Activated naive CD4-positive, alpha-beta T cell treated with anti-CD3 and anti-CD28 coated beads, Interleukin-2, amount 10 ng/mL, durations not matched to agents 7 days and 5 days (primary cell): ENCODE measurements at places on chromosomes 2 and 18.

- no peak for DNase-seq
Observed at GRCh38 chr2:229519655-229520430, 194.5 kb downstream of the DNER start.

GRCh38 chr2:16475586-16475985, 190.0 kb downstream of the CYRIA start:
- DNase-seq = no peak

DNA sequence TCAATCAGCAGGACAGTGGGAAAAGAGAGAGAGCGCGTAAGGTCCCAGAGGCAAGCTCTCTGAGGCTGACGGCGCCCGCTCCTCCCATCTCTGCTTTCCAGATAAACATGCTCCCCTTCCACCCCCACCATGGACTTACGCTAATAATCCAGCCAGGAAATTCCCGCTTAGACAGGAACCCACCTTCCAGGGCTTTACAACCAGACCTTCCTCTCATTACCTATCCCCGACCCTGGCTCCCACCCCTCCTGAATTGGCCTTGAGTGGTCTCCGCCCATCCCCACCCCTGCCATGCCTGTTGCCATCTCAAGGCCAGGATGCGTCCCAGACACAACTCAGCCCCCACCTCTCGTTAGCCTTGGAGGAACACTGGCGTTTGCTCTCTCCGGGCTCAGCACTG, 131.1 kb downstream of the SMAD2 start:
- no peak for DNase-seq

- DNase-seq = no peak
Observed at GRCh38 chr18:40066368-40066767, 1888.7 kb upstream of the PIK3C3 start.

- DNase-seq = no peak
Observed at GRCh38 chr2:65057054-65057375, 799 bp downstream of the CEP68 start.

- DNase-seq = no peak
Observed at GRCh38 chr18:36501100-36501499, 203.6 kb downstream of the FHOD3 start.

GRCh38 chr18:28422577-28422976, 245.6 kb upstream of the CDH2 start:
- no peak for DNase-seq

- DNase-seq = peak; percentile 62
Observed at GRCh38 chr2:152335016-152335725, at the start of gene FMNL2. TSS of gene FMNL2 (plus strand) at chr2:152335174.

DNA sequence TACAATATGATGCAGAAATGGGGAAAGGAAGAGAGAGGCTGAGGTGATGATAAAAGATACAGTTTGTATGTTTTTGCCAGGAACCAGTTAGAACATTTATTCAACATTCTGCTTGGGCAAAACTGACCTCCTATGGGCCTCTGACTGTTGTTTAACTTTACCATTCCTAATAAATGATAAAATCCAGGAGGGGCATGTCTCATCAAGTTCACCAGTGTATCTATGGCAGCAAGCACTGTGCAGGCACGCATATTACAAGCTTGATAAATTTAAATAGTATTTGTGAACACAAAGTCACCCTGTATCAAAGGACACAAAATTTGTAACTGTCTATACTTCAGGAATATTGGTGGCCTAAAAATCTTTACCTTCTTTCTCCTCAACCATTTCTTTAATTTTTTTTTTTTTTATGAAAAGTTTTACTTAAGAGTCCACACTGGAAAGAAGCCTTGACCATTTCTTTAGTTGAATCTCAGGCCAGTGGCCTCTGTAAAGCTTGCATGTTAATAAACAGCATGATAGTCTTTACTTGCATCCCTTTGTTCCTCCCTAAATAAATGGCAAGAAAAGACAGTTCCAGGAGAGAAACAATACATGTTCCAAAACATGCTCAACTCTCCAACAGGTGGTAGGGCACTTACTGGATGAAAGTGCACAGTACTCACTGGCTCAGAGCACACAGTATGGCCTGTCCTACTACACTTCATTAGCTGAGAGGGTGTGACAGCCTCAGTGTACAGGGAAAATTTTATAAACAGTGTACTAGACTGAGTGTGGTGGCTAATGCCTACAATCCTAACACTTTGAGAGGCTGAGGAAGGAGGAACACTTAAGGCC, 52.3 kb downstream of the SOS1 start:
- no peak for DNase-seq

- no peak for DNase-seq
Observed at GRCh38 chr18:50806208-50806616, 13.6 kb downstream of the MRO start.

GRCh38 chr2:106534471-106534870, 47.3 kb downstream of the CD8B2 start:
- DNase-seq = no peak

- no peak for DNase-seq
Observed at GRCh38 chr18:24869285-24869684, 408.8 kb downstream of the HRH4 start.

GRCh38 chr2:238173692-238174091, 14.9 kb downstream of the ERFE start:
- DNase-seq = no peak

GRCh38 chr2:195700480-195700879, 43.5 kb downstream of the SLC39A10 start:
- DNase-seq = no peak

DNA sequence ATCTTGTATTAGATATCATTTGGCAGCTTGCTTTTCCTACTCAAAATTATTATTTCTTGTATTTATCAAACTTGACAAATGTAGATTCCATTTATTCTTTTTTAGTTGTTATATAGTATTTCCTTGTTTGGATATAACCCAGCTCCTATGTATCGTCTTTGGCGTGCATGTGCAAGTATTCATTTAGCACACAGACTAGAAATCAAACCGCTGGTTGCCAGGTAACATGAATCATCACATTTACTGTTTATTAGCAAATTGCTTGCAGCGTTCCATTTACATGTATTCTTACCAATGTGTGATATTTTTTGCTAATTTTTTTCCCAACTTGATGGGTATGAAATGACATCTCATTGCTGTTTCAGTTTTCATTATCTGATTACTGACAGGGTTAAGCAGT, 2089.7 kb upstream of the CELF4 start:
- DNase-seq = no peak

DNA sequence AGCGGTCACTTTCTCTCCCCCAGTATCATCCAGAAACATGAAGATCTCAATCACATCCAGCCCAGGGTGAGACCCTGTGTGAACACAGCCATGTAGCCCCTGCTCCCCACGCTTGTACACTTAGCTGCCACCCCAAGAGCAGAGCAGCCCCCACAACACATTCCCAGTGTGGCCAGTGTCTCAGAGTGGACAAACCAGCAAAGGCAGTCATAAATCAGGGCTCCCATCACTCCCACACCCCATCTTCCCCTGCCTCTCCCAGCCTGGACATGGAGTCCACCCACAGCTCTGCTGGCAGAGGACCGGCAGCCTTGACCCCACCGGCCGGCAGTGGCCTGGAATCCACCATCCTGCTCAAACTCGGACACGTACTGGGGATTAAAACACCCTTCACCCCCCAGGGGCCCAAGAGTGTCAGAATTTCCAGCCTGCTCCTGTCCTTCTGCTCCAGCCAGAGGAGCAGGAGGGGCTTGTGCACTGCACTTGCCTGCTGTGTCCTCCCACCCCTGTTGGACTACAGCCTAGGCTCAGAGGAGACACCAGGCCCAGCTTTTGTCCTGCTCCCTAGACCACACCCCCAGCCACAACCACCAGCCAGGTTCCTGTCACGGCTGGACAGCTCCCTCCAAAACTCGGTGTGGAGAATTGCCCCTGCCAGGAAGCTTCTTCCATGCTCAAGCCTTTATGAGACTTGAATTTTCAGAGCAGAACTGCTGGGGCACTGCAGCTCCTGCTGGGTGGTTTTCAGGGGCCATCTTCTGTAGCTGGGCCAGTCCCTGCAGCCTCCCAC, 206.1 kb downstream of the SMAD2 start:
- DNase-seq = no peak

DNA sequence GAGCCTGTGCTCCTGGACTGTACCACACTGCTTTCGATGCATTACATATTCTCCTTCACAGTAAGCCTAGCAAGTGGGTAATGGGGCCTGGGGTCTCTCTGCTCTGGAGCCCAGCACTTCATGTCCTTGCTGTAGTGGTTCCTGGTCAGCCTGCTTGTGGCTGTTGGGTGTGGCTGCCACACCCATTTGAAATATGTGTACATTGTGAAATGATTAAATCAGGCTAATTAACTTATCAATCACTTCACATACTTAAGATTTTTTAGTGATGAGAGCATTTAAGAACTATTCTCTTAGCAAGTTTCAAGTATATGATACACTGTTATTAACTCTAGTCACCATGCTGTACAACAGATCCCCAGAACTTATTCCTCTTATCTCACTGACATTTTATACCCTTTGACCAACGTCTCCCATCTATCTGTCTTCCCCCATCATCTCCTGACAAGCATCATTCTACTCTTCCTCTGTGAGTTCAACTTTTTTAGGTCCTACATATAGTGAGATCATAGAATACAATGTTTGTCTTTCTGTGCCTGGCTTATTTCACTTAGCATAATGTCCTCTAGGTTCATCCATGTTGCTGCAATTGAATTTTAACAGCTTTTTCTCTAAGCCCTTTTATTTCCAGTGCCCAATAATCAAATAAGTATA, 92.1 kb downstream of the LYPD6 start:
- DNase-seq = no peak

- no peak for DNase-seq
Observed at GRCh38 chr2:84882775-84883550, 2.1 kb upstream of the TRABD2A start.

GRCh38 chr2:183123959-183124221, 353 bp upstream of the NUP35 start:
- DNase-seq = no peak

DNA sequence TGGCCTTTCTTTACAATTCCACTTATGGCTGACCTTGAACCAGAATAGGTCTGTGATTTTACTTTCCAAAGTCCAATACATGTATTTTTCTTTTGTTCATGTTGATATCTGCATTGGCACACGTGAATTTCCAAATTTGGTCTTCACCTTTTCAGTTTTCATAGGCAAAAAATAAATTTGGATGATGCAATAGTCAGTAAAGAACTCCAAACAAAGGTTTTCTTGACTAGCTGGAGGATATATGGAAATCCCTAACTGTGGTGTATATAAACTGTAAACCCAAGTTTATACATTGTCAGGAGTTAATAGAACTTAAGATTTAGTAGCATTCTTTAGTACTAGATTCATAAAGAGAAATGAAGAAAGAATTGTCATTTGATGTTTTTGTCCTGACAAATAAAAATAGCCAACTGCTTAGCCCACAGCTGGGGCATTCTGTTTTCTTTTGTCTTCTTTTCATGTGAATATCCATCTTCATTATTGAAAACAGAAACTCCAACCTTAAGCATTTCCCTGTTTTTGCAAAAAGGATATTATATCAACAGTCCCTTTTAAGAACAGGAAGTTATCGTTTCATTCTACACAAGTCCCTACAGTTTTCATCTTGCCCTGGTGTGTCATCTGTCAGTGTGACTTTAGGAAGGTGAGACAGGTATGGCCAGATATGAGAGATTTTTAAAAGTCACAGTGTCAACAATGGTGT, 132.9 kb downstream of the BCL2 start:
- no peak for DNase-seq

DNA sequence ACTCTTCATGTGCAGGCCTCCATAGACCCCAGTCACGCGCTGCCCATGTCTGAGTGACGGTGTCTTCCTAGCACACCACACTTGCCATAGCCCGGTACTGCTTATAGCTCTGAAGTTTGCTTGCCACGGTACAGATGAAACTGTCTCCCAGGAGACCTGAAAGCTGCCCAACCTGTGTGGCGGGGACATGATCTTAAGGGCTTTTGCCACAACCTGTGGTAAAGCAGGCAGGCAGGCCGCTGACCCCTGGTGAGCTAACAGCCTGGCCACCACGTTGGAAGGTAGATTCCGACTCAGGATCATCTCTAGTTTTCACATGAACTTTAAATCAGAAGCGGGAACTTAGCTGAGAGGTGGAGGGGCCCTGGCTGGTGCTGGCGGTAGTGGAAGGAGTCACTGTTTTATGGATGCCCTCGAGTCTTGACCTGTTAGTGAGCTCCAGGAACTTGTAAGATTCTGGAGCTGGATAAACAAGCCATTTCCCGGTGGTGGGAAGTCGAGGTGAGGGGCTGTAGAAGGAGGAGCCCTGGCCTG, 153.3 kb downstream of the ZNF236 start:
- DNase-seq = no peak

GRCh38 chr2:195642679-195643068, 14.4 kb upstream of the SLC39A10 start:
- DNase-seq = no peak

DNA sequence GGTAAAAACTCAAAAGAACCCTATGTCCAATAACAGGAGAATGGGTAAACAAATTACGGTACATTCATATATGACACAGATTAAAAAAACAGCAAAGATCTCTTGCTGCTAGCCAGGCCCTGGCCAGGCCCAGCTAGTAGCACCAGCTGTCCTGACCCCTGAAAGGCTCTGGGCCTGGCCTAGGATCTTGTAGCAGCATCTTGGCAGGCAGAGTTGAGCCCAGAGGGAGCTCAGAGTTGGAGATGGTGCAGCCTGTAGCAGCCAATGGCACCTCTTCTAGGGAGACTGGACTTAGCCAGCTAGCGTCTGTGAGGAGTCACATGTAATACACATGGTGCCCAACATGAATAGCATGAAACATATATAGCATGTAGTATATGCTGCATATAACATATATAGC, 69.1 kb downstream of the HS6ST1 start:
- DNase-seq = no peak

DNA sequence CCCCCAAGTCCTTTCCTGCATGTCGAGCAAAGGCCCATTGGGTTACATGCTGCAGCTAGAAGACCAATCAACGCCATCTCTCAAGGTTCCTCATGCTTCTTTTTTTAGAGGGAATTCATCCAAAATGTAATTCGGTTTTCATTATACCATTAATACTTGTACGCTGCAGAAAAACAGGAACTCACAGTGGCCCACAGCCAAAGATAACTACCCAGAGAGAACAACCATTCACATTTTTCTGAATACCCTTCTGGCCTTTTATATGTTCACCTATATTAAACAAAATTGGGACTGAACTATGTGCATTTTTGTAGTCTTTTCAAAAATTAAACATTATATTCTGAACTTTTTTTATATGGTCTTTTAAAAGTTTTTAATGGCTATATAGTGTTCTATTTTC, 25.8 kb downstream of the FARP2 start:
- no peak for DNase-seq

GRCh38 chr2:39851651-39852110, 72.6 kb upstream of the THUMPD2 start:
- no peak for DNase-seq

GRCh38 chr2:45343251-45344017, 267.6 kb downstream of the SRBD1 start:
- DNase-seq = no peak
